ENCODE measurements at places on chromosomes 12 and 14.

GRCh38 chr12:133023566-133023965 is 13.7 kb upstream of the ZNF84 start:
- no peak for DNase-seq

- DNase-seq: no peak
These were observed 21.3 kb downstream of the YBX3 start for GRCh38 chr12:10701843-10702242.

DNA sequence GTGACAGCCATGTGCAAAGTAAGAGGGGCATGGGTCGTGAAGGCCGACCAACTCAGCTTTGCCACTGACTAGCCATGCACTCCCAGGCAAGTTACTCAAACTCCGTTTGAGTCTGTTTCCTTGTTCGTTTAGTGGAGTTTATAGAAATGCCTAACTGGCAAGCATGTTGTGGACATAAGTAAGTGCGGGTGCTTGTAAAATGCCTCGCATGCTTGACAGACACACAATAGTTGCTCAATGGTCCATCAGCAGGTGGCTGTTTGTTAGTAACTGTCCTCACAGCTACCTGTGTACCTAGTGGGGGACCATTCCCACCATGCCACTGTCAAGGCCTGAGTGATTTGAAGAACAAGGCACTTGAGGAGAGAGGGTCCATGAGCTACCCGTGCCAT is 338.3 kb downstream of the DPF3 start:
- DNase-seq: no peak

- no peak for DNase-seq
These were observed 77.4 kb downstream of the FBXL14 start for GRCh38 chr12:1517007-1517406.

GRCh38 chr14:68178282-68178681 is 358.7 kb downstream of the RAD51B start:
- no peak for DNase-seq

DNA sequence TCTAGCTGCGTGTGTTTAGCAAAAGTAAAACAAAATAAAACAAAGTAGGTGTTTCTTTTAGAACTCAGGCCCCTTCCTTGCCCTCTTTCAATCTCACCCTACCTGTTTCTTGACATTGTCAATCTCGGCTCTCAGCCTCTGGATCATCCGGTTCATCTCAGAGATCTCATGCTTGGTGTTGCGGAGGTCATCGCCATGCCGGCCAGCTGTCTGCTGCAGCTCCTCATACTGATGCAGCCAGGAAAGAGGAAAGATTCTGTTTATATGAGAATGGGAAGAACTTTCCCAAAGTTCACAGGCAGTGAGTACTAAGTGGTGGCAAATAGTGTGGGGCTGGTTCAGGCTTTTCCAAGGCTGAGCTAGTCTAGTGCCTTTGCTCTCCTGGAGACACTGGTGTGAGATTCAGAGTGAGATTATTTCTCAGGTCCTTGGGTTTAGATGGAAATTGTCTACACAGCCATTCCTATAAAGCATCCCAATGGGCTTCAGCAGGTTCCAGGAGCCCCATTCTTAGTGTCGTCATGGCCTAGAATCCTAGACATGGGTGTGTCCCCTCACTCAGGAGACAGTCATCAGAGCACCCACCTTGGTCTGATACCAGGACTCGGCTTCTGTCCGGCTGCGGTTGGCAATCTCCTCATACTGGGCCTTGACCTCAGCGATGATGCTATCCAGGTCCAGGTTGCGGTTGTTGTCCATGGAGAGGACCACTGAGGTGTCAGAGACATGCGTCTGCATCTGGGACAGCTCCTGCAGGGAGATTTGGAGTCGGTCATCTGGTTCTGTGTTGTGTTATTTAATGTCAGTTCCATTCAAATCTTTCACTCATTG is 3.0 kb downstream of the KRT5 start:
- no peak for DNase-seq

DNA sequence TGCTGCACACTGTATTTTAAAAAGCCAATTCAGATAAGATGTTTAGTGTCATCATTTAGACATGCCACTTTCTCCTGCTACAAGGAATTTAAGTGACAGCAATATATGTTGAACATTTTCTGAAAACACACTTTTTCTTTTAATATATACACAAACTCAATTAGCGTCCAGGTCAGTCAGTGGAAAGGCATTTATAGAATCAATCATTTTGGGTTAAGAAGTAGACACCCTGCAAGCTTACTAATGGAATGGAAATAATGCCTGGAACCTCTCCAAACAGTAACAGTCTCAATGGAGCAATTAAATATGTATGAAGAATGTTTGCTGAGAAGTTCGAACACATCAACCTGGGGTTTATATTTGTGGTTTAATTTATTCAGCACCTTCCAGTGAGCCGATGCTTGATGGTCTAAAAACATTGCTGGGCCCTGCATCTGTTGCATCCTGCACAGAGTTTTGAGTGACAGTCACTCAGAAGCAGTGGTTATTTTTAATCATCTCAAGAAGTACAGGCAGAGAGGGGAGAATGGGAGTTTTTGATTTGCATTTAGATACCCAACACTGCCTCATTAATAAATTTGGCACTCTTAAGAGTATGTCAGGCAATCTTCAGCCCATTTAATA is 410.7 kb downstream of the TMEM117 start:
- no peak for DNase-seq

GRCh38 chr12:68414988-68415387 is 82.8 kb upstream of the MDM1 start:
- no peak for DNase-seq

DNA sequence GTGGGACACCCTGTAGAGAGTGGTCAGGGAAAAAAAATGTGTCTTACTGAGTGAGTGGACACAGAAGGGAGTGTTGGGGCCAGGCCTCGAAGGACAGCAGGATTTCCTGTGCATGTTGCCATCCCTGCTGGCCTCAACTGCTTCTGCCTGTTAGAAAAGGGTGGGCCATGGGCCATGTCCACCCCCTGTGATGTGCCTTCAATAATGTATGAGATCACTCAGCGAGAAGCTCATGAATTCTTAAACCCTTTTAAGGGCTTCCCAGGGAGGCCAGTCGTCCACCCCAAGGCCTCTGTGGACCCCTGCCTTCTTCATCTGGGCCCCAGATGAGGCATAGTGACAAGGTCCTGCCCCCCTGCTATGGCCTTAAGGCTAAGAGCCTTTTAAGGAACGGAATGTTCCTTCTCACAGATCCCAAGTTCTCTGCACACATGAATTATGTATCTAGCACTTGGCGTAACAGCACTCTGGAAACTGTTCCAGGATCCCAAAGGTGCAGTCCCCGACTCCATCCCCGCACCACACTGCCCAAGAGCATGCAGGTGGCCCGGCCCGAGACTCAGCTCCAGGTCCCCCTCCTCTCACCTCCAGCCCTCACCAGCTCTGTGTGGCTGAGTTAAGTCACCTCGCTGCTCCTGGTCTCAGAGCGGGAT is 8.9 kb upstream of the C14orf132 start:
- DNase-seq: no peak

GRCh38 chr14:99875421-99875820 is 82.2 kb downstream of the EML1 start:
- DNase-seq: no peak

GRCh38 chr12:57864442-57865083 is 18.0 kb upstream of the CTDSP2 start:
- DNase-seq: no peak

DNA sequence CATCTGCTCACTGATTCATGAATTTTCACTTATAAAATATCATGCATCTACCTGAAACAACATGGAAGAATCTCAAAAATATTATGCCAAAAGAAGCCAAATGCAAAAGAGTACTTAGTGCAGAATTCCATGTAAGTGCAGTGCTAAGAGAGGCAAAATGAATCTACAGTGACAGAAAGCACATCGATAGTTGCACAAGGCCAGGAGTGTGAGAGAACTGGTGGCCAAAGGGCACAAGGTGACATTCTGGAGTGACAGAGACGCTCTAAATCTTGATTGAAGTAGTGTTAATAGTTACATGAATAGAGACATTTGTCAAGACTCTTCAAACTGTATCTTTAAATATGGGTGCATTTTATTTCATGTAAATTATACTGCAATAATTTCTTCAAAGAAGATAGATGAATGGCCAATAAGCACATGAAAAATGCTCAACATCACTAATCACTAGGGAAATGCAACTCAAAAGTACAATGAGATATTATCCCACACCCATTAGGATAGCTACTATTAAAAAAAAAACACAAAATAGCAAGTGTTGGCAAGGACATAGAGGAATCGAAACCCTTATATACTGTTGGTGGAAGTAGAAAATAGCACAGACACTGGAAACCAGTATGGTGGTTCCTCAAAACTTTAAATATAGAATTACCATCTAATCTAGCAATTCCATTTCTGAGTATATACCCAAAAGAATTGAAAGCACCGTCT is 71.7 kb upstream of the KICS2 start:
- DNase-seq: no peak

DNA sequence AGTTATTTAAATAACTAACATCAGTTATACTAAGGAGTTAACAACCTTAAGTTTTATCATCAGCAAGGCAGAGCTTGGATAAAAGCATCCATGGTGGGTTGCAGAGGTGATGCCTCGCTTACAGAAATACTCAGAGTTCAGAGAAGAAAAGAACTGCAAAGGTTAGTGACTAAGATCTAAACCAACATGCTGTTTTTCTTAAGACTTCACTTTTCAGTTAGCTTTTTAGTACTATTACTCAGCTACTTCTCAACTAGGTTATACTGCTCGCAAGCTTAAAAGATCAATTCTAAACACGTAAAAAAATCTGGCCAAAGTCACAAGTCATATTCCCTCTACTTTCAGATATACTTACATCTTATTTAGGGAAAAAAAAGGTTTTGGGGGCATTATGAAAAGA is 2.8 kb downstream of the PPP1CC start:
- no peak for DNase-seq

GRCh38 chr12:121798787-121799155 is 5.0 kb upstream of the SETD1B start:
- no peak for DNase-seq

GRCh38 chr14:82354126-82354525 is 820.5 kb upstream of the SEL1L start:
- DNase-seq: no peak

- DNase-seq: no peak
These were observed 49.0 kb downstream of the NTF3 start for GRCh38 chr12:5480938-5481303.

DNA sequence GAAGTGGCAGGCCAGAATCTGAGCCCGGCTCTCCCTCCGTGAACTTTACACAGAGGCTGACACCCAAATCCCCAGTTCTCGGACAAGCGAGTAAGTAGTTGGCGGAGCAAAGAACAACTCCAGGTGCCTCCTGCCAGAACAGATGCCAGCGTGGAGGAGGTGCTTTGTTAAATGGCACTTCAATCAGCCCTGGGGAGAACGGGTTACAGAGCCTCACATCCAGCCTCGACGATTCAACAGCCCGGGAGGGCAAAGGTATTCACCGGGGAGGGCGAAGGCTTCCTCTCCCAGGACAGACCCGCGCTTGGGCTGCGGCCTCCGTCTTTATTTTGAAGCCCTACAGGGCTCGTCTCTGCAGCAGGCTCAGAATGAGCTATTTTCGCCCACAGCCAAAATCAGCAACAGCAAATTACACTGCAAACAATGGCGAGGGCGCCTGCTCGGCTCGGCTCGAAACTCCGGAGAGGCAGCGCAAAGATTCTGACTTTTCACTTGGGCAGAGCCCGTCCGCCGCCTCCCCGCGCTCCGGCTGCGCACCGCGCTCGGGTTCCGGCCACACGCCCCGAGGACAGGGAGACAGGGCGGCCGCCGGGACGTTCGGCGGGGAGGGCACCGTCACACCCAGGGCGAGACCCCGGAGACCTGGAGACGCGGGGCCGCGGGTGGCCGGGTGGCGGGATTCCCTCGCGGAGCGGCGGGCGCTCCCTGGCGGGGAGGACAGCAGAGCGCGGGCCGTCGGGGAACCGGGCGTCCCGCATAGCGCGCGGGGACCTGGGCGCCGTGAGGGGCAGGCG is 811 bp downstream of the TMCC3 start:
- DNase-seq: no peak

DNA sequence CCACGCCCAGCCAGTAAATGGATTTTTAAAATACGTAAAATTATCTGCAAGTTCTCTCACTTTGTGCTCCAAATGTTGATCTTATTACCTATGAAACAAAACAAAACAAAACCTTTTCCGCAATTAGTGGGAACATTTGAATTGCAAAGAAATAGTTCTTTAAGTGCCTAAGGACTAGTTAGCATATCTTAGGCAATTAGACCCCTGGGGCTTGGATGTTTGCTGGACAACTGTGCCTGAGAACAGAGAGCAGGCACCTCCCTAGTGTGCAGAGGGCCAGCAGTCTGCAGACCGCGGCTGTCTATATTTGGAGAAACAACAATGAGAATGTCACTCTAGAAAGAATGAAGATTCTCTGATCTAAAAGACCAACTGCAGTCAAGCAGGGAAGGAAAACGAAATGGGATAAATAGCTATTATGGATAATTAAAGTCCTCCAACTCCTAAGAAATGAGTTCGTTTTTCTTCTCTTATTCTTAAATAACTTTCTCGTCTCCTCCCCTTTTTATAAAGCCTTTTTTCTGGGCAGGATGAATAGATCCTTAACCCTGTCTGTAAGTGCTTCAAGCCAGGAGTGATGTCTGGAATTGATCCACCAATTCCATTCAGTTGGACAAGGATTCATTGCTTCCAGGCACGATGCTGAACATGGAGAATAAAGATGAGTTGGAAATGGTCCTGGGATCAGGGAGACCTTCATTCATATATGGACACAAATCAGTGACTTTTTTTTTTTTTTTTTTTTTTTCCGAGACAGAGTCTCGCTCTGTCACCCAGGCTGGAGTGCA is 16.2 kb downstream of the SLC17A8 start:
- no peak for DNase-seq

DNA sequence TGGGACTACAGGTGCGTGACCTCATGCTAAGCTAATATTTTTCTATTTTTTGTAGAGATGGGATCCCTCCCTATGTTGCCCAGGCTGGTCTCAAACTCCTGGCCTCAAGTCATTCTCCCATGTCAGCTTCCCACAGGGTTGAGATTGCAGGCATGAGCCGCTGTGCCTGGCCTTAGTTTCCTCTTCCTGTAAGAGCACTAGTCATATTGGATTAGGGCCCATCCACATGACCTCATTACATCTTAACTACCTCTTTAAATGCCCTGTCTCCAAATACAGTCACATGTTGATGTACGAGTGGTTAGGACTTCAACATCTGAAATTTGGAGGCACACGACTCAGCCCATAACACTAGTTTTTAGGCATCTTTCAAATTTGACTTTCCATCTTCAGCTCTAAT is 72.2 kb upstream of the RASSF3 start:
- DNase-seq: no peak

Data from Jurkat, Clone E6-1 (cell line).